ENCODE measurements at places on chromosomes 11 and 22.

- DNase-seq = no peak
These were observed 97.9 kb downstream of the WNT7B start for GRCh38 chr22:45878901-45879551.

GRCh38 chr22:23781511-23782183 is 5.1 kb upstream of the SMARCB1 start:
- no peak for DNase-seq

- no peak for DNase-seq
These were observed 53.5 kb upstream of the DBX1 start for GRCh38 chr11:20213790-20214189.

- no peak for DNase-seq
These were observed 712 bp downstream of the UPK3A start for GRCh38 chr22:45285263-45286058.

DNA sequence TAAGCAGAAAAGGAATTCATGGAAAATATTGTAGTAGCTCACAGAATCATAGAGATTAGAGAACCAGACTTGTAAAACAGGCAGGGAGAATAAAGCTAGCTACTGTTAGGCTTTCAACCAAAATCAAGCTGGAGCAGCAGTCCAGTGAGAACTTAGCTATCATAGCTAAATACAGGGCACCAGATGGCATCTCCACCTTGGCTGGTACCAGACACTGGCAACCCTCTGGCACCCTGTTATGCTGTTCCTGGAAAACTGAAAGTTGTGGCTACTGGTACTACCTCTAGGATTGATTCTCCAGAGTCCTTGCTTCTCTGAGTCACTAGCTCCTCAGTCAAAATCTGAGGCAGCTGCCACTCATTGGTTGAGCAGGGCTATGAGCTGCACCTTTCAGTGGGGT is 6.0 kb upstream of the DRD2 start:
- no peak for DNase-seq

- no peak for DNase-seq
These were observed 50.2 kb downstream of the FLRT1 start for GRCh38 chr11:64085906-64086257.

GRCh38 chr22:35397095-35397904 is 2.6 kb upstream of the MCM5 start:
- no peak for DNase-seq

GRCh38 chr11:76836613-76837291 is 24.0 kb upstream of the ACER3 start:
- no peak for DNase-seq

- no peak for DNase-seq
These were observed 20.6 kb downstream of the TSPAN4 start for GRCh38 chr11:863023-863909.

GRCh38 chr22:20205964-20206708 is 55.3 kb upstream of the CCDC188 start:
- DNase-seq = peak; percentile 26

- DNase-seq = no peak
These were observed 1.5 kb upstream of the PNPLA3 start for GRCh38 chr22:43922123-43922522.

Data from T-helper 2 cell (primary cell).